ENCODE measurements at places on chromosomes 4 and X. TPM values are rescaled to one million over a fixed set of nuclear protein-coding genes. Genes with fewer than 3 reads are reported as not detected.

NLGN3 gene
- 0.89 TPM for total RNA-seq

NKX3-2 gene
- not detected for total RNA-seq

DCAF4L1 gene
- total RNA-seq: not detected

SLC25A43 gene
- total RNA-seq: 12.5 TPM

PARM1 gene
- total RNA-seq: 0.33 TPM

BEX5 gene
- 0.16 TPM for total RNA-seq

PCYT1B gene
- total RNA-seq: 0.51 TPM

PAGE4 gene
- total RNA-seq: not detected

ARSJ gene
- total RNA-seq: 40.2 TPM

SPANXN3 gene
- total RNA-seq: not detected
